ENCODE measurements at places on chromosomes 4 and X.

GRCh38 chr4:59024257-59024656 lies 1914.1 kb upstream of the IGFBP7 start:
- DNase-seq, result no peak

- no peak for DNase-seq
Observed at GRCh38 chr4:76772498-76773106, 125.3 kb downstream of the SOWAHB start.

- no peak for DNase-seq
Observed at GRCh38 chr4:74583089-74583700, 138.3 kb downstream of the AREG start.

DNA sequence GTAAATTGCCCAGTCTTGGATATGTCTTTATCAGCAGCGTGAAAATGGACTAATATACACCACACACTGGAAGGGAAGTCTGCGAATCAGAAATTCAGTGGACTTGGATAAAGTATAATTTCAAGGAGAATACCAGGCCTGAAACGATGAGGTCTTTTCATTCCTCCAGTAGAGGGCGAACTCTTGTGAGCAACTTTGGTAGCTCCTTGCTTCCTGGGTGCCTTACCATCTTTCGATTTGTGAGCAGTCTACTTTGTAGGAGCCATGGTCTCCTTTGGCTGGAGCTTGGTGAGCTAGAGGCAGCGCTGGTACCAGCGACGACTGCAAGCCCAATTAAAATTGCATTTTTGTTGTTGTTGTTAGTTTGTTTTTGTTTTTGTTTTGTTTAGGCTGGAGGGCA lies 791.9 kb downstream of the FAT4 start:
- no peak for DNase-seq

DNA sequence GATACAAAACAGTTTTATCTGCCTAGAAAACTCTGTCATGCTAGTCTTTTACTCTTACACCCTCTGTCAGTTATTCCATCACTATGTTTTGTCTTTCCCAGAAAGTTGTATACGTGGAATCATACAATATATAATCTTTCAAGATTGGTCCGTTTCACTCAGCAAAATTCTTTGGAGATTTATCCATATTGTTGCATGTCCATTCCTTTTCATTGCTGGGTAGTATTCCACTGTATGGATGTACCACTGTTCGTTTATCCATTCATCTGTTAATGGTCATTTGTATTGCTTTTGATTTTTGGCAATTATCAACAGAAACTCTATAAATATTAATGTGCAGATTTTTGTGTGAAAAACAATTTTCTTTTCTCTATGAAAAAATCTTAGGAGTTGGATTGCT lies 63.1 kb downstream of the GLUD2 start:
- DNase-seq, result no peak

GRCh38 chrX:94454606-94455005 lies 780.6 kb downstream of the FAM133A start:
- no peak for DNase-seq

GRCh38 chr4:7357323-7357722 lies 77.4 kb downstream of the PSAPL1 start:
- DNase-seq, result no peak

- no peak for DNase-seq
Observed at GRCh38 chr4:186722796-186723291, 812 bp downstream of the FAT1 start.

DNA sequence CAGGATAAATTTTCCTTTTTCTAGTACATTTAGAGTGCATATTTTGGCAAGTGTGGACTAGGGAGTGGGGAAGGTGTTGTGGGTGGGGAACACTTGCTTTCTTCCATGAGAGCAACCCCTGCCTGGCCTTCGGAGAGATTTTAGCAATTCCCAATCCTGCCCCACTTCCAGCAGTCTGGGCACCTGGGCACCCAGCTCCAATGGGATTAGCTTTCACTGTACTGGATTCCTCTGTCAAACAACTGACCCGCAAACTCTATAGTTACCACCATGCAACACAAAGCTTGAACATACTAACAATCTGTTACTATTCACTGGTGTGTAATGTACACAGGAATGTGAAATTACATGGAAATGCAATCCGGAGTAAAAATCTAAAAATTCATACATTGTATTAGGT lies 50.3 kb downstream of the SH3RF1 start:
- DNase-seq, result no peak

DNA sequence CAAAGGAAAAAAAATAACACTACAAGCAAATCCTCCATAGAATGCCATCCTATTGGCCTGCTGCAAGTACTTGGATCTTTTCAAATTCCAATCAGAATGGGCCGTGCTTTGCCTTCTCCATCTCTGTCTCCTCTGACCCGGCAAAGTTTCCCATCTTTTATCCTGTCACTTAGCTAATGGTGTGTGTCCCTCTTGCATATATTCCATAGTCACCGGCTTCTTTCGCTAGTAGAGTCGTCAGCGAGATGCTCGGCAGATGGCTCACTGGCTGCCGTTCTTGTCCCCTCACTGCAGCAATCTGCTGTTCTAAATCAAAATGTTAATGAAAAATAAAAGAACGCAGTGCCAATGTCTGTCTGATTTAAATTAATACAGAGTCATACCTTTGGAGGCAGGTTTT lies 22.1 kb downstream of the GRIA3 start:
- DNase-seq, result no peak

- no peak for DNase-seq
Observed at GRCh38 chr4:186078981-186079638, 10.2 kb downstream of the TLR3 start.

- no peak for DNase-seq
Observed at GRCh38 chr4:181685911-181686310, 557.3 kb upstream of the TENM3 start.

GRCh38 chr4:183814461-183814860 lies 90.6 kb upstream of the STOX2 start:
- DNase-seq, result no peak

DNA sequence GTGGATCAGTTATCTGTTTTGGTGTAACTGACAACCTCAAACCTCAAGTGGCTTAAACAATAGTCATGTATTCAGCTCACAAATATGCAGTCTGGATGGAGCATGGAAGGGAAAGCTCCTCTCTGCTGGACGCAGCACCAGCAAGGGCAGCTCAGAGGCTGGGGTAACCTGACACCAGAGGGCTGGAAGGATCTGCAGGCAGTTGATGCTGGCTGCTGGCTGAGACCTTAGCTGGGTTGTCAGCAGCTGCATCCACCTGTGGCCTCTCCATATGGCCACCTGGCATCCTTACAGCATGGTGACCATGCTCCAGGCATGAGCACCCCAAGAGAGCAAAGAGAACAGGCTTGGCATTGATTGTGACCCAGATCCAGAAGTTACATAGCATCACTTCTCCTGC lies 46.7 kb downstream of the ENPP6 start:
- DNase-seq, result no peak

GRCh38 chr4:37948542-37948941 lies 11.7 kb upstream of the PTTG2 start:
- no peak for DNase-seq

DNA sequence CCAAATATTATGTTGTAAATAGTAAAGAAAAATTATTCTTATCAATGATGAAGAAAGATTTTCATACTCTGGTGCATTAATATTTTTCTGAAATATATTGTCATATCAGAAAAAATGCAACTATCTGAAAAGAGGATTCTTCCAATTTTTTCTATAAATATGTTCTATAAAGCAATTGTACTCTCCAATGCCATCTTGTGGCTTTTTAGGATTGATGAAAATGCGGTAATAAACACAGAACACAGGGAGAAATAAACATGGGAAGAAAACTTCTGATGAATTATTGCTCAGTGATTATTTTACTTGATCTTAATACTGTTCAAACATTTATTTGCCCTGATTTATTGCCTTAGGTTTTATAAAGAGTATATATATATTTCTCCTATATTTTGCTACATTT lies 215.4 kb downstream of the IL1RAPL1 start:
- DNase-seq, result no peak

- DNase-seq, result no peak
Observed at GRCh38 chr4:1137850-1138249, 24.5 kb upstream of the RNF212 start.

- no peak for DNase-seq
Observed at GRCh38 chr4:121642292-121642691, 54.5 kb downstream of the ANXA5 start.

GRCh38 chrX:16028576-16028975 lies 94.8 kb upstream of the GRPR start:
- no peak for DNase-seq

DNA sequence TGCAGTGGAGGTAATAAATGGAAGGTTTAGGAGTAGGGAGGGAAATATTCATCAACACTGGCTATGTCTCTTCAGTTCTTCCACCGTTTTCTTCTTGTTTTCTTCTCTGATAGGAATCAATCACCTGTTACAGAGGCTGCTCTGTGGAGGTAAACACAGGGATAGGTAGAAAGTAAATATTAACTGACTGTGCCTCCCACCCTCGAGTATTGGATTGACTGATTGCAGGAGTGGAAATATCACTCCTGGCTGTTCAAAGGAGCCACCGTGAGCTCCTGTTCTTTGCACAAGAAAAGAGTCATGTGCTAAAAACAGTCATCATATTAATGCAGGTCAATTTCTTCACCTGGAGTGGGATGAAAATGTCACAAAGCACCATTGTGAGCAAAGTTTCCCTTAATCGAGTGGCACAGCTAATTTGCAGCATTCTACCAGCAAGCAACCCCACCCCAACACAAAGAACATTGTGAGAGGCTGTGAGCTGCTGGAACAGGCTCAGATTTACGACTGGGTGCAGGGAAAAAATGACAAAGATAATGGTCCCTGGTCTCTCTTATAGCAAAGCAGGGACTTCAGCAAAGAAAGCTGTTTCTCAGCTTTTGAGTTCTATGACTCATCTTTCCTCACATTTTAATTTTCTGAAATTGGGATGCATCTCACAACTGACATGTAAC lies 113.7 kb upstream of the TSPAN5 start:
- no peak for DNase-seq

DNA sequence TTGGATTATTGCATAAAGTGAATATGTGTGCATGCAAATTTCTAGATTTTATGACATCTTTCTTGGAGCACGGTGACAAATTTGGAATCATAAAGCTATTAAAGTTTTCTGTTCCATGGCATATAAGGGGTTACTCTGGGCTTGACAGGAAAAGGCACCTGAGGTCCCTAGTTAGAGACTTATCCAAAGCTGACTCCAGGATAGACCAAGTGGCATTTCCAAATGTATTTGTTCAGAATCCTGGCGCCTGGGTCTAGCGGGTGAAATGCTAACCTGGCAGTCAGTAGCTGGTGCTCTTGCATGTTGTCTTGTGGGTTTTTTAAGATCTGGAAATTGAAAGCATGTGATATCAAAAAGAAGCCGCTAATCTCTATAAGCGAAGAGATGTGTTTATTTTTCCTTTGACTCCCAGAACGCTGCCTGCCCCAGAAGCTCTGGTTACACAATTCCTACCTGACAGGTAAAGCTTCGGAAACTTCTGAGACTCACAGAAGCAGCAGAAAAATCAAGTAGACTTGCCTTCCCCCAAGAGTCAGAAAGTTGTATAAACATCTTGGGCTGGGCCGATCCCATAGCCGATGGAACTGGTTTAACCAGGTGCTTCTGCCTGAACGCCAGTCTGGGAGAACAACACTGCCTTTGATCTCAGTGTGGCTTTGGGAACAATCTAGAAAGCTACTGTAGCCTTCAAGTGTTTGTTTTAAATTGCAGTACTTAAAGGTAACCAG lies 12.9 kb upstream of the ZCCHC4 start:
- DNase-seq, result no peak

DNA sequence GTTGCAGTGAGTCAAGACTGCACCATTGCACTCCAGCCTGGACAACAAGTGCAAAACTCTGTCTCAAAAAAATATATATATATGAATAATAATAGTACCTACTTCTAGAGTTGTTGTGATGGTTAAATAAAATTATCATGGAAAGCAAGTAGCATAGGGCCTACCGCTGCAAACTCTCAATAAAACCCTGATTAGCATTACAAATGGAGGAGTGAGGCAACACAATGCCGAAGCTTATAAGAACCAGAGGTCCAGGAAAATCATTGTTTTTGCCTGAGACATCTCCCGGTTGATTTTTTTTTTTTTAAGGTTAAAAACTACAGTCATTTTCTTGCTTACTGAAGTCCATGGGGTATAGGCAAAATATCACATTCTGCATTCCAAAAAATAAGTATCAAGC lies 185.0 kb upstream of the GALNT7 start:
- DNase-seq, result no peak

DNA sequence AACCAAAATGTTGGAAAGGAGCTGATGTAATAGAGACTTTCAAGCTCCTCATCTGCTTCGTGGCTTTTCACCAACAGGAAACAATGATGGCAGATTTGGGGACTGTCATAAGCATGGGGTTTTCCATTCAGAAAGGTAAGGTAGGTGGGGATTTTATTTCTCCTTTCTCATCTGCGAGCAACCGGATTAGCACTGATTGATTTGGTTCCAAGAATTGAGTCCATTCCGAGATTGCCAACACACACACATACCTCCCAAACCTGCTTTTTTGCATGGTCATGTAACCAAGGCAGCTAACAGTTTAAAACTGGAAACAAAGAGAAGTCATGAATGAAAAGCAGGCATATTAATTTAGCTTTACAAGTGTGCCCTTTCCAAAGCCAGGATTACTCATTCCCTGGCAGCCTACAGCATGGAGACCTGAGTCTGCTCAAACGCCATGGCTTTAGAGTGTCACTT lies 63.0 kb upstream of the LNX1 start:
- no peak for DNase-seq

- DNase-seq, result no peak
Observed at GRCh38 chr4:12729384-12729783, 754.8 kb downstream of the RAB28 start.

DNA sequence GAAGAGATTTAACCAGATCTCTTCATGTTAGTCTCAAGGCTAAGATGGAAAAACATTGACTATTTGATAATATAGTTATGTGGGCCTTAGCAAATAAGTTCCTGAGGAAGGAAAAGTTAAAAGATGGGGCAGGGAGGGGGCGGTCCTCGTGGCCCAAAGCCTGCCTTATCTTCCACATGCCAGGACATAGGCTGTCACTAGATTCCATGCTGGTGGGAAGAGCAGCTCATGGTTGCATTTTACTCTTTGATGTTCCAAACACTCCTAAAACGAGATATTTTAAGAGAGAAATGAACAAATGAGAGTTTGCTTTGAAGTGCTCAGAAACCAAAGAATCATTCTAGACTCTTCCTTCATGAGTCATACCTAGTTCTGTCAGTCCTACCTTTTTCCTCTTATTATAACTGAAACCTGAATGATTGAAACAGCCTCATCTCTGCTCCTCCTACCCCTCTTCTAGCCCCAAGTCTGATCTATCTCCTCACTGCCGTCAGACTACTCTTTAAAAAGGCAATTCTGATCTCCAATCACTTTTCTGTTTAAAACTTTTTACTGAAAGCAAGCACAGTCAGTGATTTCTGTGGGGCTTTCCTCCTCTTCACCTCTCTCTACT lies 25.1 kb downstream of the RAB9B start:
- no peak for DNase-seq
